ENCODE measurements at places on chromosomes 16 and 17.

- no peak for DNase-seq
Observed at GRCh38 chr17:67203818-67204217, 41.2 kb downstream of the HELZ start.

GRCh38 chr16:8951447-8952280, 12.0 kb downstream of the USP7 start:
- DNase-seq, result no peak

GRCh38 chr17:7112510-7113108, 2.0 kb downstream of the ASGR2 start:
- DNase-seq, result no peak

- DNase-seq, result no peak
Observed at GRCh38 chr17:535198-535597, 179.4 kb downstream of the VPS53 start.

DNA sequence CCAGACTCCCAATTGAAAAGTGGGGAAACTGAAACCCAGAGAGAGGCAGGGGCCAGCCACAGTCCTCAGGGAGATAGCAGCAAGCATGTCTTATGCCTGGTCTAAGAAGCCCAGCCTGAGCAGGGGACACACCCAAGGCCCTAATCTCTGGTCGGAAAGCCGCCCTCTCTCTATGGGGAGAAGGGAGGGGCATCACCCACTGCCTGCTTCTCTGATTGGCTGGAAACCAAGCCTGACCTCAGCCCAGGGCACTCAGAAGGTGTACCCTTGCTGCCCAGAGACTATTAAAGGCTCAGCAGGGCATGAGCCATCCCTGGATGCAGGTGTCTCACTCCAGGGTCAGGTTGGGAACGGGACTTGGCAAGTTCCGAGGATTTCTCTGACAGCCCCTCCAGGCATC, 5.7 kb upstream of the KRT13 start:
- no peak for DNase-seq

GRCh38 chr17:58913971-58914769, 158.5 kb downstream of the PPM1E start:
- no peak for DNase-seq

GRCh38 chr17:35002876-35003551, 22.7 kb downstream of the LIG3 start:
- no peak for DNase-seq

- DNase-seq, result no peak
Observed at GRCh38 chr17:55284001-55284884, 19.5 kb downstream of the HLF start.

DNA sequence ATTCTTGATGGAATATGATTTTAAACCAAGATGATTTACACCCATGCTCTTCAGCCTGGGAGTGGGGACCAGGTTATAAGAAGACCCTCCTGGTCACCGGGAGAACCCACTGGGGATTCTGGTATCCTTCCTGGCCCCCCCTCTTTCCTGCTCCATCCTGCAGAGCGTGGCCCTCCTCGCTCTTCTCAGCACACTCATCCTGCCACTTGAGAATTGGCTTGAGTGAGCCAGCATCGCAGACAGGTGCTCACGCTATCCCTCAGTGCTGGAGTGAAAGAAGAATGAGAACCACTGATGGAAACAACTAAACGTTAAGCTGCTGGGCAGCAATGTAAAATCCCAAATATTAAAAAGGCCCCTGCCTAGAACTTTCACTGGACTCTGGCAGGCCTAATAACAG, 98.0 kb downstream of the CYTH1 start:
- no peak for DNase-seq

DNA sequence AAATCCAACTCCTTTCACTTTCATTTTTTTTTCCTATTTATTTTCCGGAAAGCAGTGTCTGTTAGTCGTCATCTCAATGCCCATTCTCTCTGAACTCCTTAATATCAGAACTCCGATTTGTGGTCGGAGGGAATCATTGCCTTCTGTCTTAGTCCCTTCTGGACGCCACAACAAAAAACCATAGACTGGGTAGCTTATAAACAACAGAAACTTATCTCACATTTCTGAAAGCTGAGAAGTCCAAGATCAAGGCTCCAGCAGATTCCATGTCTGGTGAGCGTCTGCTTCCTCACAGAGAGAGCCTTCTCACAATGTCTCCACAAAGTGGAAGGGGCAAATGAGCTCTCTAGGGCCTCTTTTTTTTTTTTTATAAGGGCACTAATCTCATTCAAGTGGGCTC, 296.6 kb upstream of the CDH11 start:
- no peak for DNase-seq

- DNase-seq, result no peak
Observed at GRCh38 chr17:80856863-80857755, 134.5 kb upstream of the CHMP6 start.

DNA sequence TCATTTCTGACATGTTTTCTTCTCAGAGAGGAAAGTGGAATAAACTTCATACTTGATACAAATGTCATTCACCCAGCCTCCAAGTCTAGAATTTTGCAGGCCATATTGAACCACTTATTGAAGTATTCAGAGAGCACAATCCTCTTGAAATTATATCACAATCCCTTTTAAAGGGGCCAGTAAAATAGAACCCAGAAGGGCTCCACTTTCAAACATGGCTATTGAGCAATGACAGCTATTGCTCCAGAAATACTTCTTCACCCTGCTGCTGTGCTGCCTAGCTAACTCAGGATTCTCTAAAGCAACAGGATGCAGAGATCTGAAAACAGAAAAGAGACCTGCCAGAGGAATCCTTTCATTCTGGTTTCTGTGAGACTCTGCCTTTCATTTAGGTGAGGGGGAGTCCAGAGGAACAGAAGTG, 275.0 kb upstream of the CDH5 start:
- no peak for DNase-seq

- no peak for DNase-seq
Observed at GRCh38 chr16:10922328-10923145, 19.7 kb downstream of the DEXI start.

DNA sequence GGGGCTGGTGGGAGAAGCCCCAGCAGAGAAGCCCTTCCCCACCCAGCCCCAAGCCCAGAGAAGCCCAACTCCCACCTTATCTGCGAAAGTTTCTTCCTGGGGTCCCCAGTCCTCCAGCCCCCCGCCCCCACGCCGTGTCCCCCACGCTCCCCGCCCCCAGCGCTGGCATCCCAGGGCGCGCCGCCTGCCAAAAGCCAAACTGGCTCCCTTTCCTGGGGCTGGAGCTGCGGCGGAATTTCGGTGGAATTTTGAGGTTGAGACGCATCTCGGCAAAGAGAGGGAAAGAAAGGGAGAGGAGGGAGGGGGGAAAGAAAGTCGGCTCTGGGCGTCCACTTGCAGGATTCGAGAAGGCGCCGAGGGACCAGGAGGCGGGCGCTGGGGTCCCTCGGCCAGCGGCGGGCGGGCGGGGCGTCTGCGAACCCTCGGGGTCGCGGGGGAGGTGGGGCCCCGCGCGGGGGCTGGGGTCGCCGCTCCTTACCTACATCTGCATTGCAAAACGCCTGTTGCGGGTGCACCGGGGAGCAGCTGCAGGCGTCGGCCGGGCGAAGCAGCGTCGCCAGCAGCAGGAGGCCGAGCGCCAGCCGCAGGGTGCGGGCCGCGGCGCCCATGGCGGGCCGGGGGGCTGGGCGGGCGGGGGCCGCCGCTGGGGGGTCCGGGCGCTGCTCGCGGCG, 571 bp downstream of the TIMP2 start:
- DNase-seq, result no peak

GRCh38 chr17:72565758-72566157, 444.9 kb downstream of the SOX9 start:
- DNase-seq, result no peak

DNA sequence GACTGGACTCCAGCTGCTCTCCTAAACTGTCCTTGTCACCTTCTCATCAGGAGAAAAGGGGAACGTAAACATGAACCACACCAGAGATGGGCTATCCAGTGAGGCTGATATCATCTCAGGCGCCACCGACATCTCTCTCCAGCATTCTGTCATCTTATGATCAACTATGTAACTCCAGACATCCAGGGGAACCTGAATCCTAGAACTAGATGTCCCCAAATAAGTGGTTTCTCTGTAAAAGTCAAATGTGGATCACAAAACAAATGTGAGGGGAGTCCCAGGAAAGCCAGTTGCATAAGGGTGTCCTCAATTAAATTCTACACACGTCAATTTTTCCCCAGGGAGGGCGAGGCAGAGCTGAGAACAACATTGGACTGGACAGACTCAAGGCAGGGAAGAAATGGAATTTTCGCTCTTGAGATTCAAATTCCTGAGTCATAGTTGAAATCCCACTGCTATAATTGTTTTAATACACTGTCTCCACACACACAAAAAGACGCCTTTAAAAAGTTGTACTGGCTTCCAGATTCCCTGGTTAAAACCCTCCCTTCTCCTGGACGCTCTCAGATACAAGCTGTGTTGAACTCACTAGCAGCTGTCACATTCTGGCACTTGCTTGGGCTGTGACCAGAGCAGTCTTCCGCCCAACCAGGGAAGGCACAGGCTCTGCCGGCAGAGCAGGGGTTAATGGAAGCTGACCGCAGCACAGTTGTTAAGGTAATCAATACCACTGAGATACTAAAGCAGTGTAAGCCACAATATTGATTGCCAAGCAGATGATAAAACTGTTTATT, 62.6 kb downstream of the ZFHX3 start:
- no peak for DNase-seq

DNA sequence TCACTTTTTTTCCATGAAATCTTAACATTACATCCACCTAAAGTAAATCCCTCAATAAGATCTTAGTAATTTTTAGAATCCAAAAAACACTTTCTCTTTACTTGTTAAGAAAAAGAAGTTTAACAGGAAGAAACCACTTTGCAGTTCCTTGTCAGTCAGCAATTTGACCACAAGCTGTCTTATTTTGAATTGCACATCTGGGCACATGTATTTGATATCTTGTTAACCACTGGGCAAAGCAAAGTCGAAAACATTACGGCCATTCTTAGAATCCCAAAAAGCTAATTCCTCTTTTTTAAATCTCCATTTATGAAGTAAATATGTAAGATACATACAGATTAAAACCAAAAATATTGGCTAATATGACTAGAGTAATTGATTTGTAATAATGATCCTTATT, 1.1 kb downstream of the ABCA10 start:
- DNase-seq, result no peak

DNA sequence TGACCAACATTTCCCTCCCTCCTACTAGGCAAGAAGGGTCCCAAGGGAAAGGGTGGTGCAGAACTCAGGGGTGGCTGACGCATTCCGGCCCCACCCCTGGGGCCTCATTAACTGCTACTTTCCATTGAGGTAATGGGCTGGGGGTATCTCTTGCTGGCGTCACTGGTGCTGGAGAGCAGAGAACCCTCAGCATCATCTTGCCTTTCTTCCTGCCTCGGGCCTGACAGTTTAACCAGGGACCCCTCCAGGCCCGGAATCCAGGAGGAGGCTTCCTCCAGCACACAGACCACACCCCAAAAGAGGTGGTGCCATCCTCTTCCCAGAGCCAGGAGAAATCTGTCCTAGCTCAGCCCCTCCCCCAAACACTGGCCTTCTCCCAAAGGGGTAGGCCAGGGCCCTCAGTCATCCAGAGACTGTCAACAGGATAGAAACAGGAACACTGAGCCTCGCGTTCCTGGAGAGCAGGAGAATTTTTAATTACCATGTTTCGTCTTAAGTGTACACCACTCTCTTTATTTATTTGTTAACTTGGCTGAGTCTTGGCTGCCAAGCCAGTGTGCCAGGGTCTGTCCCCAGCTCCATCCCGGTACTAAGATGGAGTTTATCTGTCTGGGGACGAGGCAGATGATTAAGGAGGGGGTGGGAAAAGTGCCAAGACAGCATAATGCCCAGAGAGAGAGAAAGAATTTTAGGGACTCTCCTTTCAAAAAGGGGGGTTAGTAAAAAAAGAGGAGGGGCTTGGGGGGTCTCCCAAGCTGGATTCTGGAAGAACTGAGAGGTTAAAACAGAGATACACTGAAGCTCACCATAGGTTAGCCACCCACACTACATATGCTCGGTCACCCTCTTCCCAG, 5.1 kb downstream of the ETV4 start:
- no peak for DNase-seq

GRCh38 chr17:56966338-56966737, 5.5 kb upstream of the COIL start:
- DNase-seq, result no peak

GRCh38 chr16:64428463-64429113, 693.3 kb downstream of the CDH11 start:
- no peak for DNase-seq

- DNase-seq, result no peak
Observed at GRCh38 chr17:27544350-27545131, 86.4 kb upstream of the LGALS9 start.

GRCh38 chr16:85316321-85316919, 204.1 kb upstream of the CIBAR2 start:
- DNase-seq, result no peak

DNA sequence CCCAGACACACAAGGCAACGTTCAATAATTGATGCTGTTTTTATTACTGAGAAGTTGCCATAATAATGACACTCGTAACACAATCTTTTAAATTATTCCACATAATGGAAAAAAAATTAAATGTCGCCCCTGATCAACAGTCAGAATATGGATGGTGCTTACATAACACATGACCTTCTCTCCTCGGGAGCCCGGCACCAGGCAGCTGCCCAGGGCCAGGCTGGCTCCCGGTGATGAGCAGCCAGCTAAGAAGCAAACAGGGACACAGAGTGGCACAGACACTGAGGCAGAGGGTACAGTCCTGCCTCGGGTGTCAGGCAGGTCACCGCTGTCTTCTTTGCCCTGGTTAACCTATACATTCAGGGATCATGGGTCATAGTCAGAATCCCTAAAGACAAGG, 137.9 kb downstream of the SLC39A11 start:
- DNase-seq, result no peak

DNA sequence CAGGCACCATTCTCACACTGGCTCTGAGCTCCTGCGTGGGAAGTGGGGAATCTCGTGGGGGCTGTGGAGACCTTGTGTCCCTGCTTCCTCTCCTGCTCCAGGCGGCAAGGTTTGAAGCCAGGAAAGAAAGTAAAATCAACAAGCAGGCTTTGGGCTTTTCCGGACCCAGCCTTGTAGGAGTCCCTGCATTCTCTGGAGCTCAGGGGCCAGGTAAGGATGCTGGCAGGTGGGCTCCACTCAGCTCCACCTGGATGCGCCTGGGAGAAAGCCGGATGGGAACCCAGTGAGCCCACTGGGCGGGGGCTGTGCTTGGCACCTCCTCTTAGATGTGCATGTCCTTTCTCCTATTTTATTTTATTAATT, 362.5 kb downstream of the SEC14L1 start:
- no peak for DNase-seq

DNA sequence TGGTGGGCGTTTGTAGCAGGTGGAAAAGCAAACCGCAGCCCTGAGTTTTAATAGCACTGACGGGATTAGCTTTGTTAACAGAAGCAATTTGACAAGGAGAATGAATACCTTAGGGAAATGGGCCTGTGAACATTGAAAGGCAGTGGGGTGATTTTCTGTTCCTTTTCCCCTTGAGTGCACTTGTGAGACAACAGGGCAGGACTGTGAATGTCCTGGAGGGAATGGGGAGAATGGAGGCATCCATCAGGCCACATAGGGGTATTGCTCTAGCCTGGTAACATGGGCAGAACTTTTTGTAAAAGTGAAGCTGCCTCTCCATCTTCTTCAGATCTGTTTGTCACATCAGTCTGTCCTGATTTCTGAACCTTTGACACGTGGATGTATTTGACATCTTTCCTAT, 26.2 kb downstream of the USP43 start:
- DNase-seq, result no peak

Data from esophagus squamous epithelium (tissue), 5 donors.